ENCODE measurements at places on chromosomes 13 and 19. TPM values are rescaled to one million over a fixed set of nuclear protein-coding genes. Genes with fewer than 3 reads are reported as not detected.

Gene TUBA3C
- total RNA-seq, result not detected

Gene CALR3
- not detected for total RNA-seq

Gene IFNL1
- total RNA-seq, result not detected

Gene CEACAM8
- 0.55 TPM for total RNA-seq

Gene COX6B2
- 0.60 TPM for total RNA-seq

Gene NLRP4
- total RNA-seq, result not detected

Gene TNFSF13B
- 1.4 TPM for total RNA-seq

Data from camera-type eye (tissue), 1 donor.